ENCODE measurements at places on chromosomes 5 and 9. TPM values are rescaled to one million over a fixed set of nuclear protein-coding genes. Genes with fewer than 3 reads are reported as not detected.

The SOHLH1 gene
- total RNA-seq, result not detected

The GPR150 gene
- not detected for total RNA-seq

GRCh38 chr5:140222416-140222815, 47.4 kb downstream of the CYSTM1 start:
- H3K27ac ChIP-seq, result no peak overlapping the region
- DNase-seq, result no peak
- H3K4me1 ChIP-seq, result peaks cover 8% of the 10 kb centered on the region
- H3K27me3 ChIP-seq, result no peaks in the 10 kb centered on the region

DNA sequence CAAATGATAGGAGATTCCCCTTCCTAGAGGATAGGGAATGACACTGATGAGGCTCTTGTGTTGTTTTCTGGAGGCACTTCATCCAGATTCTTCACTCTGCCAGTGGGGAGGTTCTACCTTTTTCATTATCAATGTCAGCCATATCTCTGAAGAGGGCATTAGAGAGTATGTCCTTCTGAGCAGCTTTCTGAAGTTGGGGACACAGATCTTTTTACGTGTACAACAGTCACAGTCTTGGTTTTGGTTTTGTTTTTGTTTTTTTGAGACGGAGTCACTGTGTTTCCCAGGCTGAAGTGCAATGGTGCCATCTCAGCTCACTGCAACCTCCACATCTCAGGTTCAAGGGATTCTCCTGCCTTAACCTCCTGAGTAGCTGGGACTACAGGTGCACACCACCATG, 22.6 kb downstream of the CENPH start:
- no peaks in the 10 kb centered on the region for H3K27me3 ChIP-seq
- H3K4me3 ChIP-seq, result no peak overlapping the region
- H3K27ac ChIP-seq, result no peak overlapping the region
- no peaks in the 10 kb centered on the region for H3K36me3 ChIP-seq
- no peak for DNase-seq

- H3K27me3 ChIP-seq, result no peaks in the 10 kb centered on the region
- H3K4me3 ChIP-seq, result no peak overlapping the region
- DNase-seq, result no peak
- H3K4me1 ChIP-seq, result no peaks in the 10 kb centered on the region
- H3K36me3 ChIP-seq, result no peaks in the 10 kb centered on the region
- H3K27ac ChIP-seq, result no peak overlapping the region
Observed at GRCh38 chr5:115579747-115580173, 22.5 kb downstream of the TICAM2 start.

- H3K27me3 ChIP-seq, result no peaks in the 10 kb centered on the region
- no peaks in the 10 kb centered on the region for H3K4me1 ChIP-seq
- H3K4me3 ChIP-seq, result no peak overlapping the region
- H3K27ac ChIP-seq, result no peak overlapping the region
- no peaks in the 10 kb centered on the region for H3K36me3 ChIP-seq
Observed at GRCh38 chr9:117050007-117050406, 362.9 kb downstream of the TRIM32 start.

- peaks cover 45% of the 10 kb centered on the region for H3K36me3 ChIP-seq
- peaks cover 52% of the 10 kb centered on the region for H3K4me1 ChIP-seq
- H3K27me3 ChIP-seq, result no peaks in the 10 kb centered on the region
- H3K27ac ChIP-seq, result peak overlapping the region; percentile 50
- no peak overlapping the region for H3K4me3 ChIP-seq
- no peak for DNase-seq
Observed at GRCh38 chr5:178207183-178207916, 3.0 kb downstream of the HNRNPAB start.

GRCh38 chr9:27763831-27764230, 190.6 kb upstream of the C9orf72 start:
- H3K4me1 ChIP-seq, result no peaks in the 10 kb centered on the region
- no peak for DNase-seq
- H3K27ac ChIP-seq, result no peak overlapping the region
- H3K4me3 ChIP-seq, result no peak overlapping the region

GRCh38 chr9:131918481-131918880, 161.2 kb downstream of the MED27 start:
- no peaks in the 10 kb centered on the region for H3K36me3 ChIP-seq
- no peak overlapping the region for H3K4me3 ChIP-seq
- DNase-seq, result no peak
- no peaks in the 10 kb centered on the region for H3K27me3 ChIP-seq
- H3K27ac ChIP-seq, result no peak overlapping the region

DNA sequence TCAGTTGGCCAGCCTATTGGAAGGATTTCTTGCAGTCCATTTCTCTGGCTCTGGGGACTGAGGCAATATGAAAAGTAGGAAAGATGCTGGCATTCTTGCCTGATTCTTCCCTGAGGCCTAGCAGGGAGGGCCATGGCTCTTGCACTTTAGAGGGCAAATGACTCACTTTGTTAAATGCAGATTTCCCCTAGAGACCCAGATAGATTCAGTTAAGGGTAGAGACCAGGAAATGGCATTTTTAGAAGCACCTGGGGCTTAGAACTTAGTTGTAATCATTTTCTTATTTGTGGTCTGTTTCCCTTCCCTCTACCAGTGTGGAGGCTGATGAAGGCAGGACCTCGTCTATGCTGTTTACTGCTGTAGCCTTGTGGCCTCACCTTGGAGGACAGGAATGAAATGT, 112.8 kb upstream of the NR3C1 start:
- H3K27ac ChIP-seq, result no peak overlapping the region
- no peak for DNase-seq
- H3K4me3 ChIP-seq, result no peak overlapping the region
- no peaks in the 10 kb centered on the region for H3K4me1 ChIP-seq
- no peaks in the 10 kb centered on the region for H3K27me3 ChIP-seq
- no peaks in the 10 kb centered on the region for H3K36me3 ChIP-seq

DNA sequence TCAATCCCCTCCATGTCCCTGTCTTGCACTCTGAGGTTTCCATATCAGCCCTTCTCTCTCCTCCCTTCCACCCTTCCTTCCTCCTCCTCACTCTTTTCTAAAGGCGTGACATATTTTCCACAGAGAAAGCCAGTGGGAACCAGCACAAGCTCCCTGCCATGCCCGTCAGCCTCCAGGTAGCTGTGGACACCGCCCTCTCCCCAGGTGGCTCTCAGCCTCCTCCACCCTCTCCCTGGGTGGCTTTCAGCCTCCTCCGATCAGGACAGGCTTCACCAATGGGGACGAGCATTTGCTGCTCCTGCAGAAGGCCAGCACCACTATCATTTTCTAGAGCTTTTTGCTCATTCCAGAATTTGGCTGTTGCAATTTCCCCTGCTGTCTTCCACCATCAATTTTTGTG, 236.6 kb downstream of the GADD45G start:
- no peaks in the 10 kb centered on the region for H3K27me3 ChIP-seq
- no peak for DNase-seq
- H3K27ac ChIP-seq, result no peak overlapping the region
- no peak overlapping the region for H3K4me3 ChIP-seq

DNA sequence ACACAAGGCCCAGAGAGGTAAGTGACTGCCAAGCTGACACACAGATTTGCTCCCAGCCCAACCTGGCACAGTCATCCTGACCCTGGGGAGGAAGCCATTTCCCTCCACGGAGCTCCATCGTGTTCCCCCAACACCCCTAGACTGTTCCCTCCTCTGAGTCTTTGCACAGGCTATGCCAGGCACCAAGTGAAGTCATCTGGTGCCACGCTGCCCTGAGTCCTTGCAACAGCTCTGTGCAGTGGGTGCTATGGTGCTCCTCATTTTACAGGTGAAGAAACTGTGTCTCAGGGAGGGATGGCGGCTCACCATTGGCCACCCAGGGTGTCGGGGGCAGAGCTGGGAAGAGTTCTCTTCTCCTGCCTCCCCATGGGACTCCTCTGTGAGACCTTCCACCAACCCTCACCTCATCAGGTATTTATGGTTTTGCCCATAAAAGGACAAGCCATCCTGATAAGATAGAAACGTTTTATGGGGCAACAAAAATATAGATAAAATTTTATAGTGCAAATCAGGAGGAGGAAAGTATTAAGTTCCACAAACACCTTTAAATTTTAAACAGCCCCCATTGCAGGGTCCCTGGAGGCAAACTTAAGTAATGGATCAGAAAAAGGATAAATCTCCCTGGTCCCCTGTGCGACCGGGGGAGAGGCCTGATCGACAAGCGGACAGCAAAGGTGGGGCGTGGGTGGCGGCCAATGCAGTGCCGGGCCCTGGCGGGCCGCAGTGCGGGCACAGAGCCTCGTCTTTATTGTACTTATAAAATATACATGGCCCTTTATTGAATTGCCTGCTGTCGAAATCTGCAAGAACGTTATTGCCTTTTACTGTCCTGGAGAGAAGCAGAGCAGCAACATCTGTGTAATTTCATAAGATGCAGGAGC, 50.2 kb upstream of the ZBTB43 start:
- no peaks in the 10 kb centered on the region for H3K36me3 ChIP-seq
- DNase-seq, result no peak
- no peaks in the 10 kb centered on the region for H3K4me1 ChIP-seq
- no peaks in the 10 kb centered on the region for H3K27me3 ChIP-seq

DNA sequence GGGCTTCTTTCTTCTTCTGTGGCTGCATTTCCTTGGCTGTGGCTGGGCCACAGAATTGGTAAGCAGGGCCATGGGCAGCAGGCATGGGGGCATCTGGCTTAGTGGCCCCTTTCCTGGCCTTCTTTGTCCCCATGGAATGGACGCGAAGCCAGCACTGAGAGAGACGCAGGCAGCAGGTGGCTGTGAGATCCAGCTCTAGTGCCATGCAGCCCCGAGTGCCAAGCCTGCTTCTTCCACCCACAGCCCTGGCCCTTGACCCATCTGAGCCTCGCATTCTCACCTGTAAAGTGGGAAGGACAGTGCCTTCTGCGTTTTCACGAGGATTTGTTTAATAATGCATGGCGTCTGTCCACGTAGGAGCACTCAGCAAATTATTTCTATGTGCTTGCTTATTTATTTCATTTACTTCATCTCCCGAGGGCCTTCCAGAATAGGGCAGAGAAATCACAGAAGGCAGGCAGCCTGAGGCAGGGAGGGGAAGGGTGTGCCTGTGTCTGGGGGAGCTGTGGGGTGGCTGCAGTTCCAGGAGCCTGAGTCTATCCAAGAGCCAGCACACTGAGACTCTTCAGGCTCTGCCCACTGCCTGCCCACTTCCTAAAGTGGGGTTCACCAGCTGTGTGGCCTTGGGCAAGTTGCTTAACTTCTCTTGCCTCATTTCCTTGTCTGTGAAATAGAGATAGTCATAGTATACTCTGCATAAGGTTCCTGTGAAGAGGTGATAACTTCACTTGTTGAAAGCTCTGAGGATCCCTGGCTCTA, 55.2 kb downstream of the NTNG2 start:
- no peaks in the 10 kb centered on the region for H3K27me3 ChIP-seq
- no peaks in the 10 kb centered on the region for H3K36me3 ChIP-seq
- H3K4me1 ChIP-seq, result no peaks in the 10 kb centered on the region
- no peak overlapping the region for H3K27ac ChIP-seq
- DNase-seq, result no peak

DNA sequence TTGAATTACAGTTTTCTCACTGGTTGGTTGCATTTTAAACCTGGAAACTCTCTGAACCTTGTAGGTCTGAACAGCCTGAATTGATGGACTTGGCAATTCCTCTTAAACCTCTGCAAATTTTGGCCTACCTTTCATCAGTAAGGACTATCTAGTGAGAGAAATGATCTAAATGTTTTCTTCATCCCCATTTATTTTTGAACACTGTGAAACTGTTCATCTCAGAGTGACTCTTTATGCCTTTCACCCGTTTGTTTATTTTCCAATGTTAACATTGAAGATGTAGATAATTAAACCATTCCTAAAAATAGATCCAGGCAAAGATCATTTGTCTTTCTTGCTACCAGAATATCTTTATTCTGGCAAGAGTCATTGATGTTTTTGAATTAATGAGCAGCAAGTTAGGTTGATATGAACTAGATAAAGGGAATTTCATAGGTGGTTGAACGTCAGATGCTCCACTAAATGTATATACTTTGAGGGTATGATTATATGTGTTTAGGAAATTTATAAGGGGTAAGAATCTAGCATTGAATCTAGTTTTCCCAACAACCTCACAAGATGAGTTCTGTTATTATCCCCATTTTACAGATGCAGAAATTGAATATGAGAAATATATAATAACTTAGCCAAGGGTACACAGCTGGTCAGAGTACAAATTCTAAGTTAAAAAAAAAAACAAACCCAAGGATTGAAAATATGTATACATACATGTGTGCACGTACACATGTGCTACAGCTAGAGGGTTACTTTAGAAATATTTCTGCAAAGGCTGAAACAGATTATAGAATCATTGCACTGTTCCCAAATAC, 3.4 kb downstream of the CPEB4 start:
- no peaks in the 10 kb centered on the region for H3K27me3 ChIP-seq
- peak overlapping the region; percentile 93 for H3K27ac ChIP-seq
- H3K4me3 ChIP-seq, result peak overlapping the region; percentile 97
- peaks cover 41% of the 10 kb centered on the region for H3K4me1 ChIP-seq
- H3K36me3 ChIP-seq, result peaks cover 4% of the 10 kb centered on the region

- H3K27ac ChIP-seq, result no peak overlapping the region
- no peaks in the 10 kb centered on the region for H3K4me1 ChIP-seq
- no peaks in the 10 kb centered on the region for H3K36me3 ChIP-seq
- H3K4me3 ChIP-seq, result no peak overlapping the region
- no peaks in the 10 kb centered on the region for H3K27me3 ChIP-seq
Observed at GRCh38 chr9:96052686-96053085, 177.2 kb downstream of the ERCC6L2 start.

- H3K4me1 ChIP-seq, result peaks cover 34% of the 10 kb centered on the region
- no peak overlapping the region for H3K27ac ChIP-seq
- no peaks in the 10 kb centered on the region for H3K36me3 ChIP-seq
- H3K27me3 ChIP-seq, result no peaks in the 10 kb centered on the region
- no peak for DNase-seq
Observed at GRCh38 chr9:16213781-16214515, 656.5 kb downstream of the BNC2 start.

The CARTPT gene
- total RNA-seq, result not detected

DNA sequence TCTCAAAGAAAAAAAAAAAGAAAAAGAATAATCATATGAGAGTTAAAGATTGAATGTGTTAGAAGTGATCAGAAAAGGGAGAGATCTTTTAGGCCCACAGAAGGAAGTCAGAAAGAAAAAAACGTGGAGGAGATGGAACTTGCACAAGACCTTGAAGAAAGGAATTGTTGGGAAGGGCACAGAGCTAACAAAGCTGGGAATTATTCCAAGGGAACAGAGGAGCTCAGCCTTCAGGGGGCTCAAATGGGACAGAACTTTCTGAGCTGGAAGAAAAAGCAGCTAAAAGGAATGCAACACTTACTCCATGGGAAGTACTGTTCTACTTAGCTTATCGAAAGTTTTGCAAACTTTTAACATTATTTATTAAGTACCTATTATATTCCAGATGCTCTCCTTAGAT, 153.4 kb upstream of the ADRA1B start:
- no peak overlapping the region for H3K4me3 ChIP-seq
- no peak for DNase-seq
- H3K27ac ChIP-seq, result no peak overlapping the region

- H3K27me3 ChIP-seq, result no peaks in the 10 kb centered on the region
- no peak overlapping the region for H3K4me3 ChIP-seq
- DNase-seq, result no peak
- no peak overlapping the region for H3K27ac ChIP-seq
- no peaks in the 10 kb centered on the region for H3K36me3 ChIP-seq
- H3K4me1 ChIP-seq, result peaks cover 93% of the 10 kb centered on the region
Observed at GRCh38 chr5:139312075-139312474, 18.5 kb downstream of the MATR3 start.

GRCh38 chr9:129716091-129716490, 36.8 kb downstream of the PTGES start:
- H3K36me3 ChIP-seq, result no peaks in the 10 kb centered on the region
- no peak for DNase-seq
- H3K4me3 ChIP-seq, result no peak overlapping the region
